SJSA1 (cell line): ENCODE measurements at places on chromosomes 2 and 18.

- no peak for DNase-seq
These were observed 458.7 kb upstream of the CNTNAP5 start for GRCh38 chr2:123566291-123566946.

GRCh38 chr2:27461118-27461517, 18.9 kb downstream of the KRTCAP3 start:
- DNase-seq: no peak

DNA sequence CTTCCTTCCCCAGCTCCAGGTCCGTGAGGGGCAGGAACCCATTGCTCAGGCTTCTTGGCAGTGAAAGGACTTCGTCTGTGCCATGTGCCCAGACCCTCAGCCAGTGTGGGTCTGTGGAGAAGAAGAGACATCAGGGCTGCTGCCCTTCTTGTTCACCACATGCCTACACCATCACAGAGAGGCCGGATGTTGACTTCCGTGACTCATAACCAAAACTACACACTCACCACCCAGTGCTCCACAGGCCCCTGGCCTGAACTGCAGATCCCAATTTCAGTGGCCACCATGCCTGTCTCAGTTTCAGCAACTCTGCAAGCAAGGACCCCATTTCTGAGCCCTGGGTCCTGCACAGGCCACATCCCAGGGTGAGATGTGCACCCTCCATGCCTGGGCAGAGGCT, 332.6 kb upstream of the SALL3 start:
- no peak for DNase-seq

GRCh38 chr2:219636144-219636915, 8.9 kb downstream of the SLC4A3 start:
- DNase-seq: peak; percentile 34

DNA sequence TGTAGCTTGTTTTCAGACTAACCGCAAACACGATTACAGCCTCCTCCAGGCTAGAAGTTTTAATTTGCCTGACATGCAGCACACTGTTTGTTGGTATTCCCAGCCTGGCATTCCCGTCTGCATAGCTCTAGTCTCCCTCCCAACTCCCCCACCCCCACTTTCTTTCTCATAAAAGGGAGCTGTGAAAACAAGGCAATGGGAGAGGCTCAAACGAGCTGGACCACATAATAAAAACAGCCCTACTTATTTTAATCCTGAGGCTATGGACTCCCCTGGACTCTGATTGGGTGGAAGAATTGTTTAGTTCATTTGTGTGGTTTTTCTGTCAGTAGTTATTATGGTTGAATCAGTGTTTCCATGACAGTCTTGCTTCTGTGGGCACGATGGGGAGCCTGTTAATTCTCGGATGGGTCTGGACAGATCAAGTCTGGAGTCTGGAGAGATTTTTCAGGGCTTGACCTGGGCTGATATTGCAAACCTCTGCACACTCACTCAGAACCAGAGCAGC, 1.2 kb downstream of the STON1 start:
- peak; percentile 94 for DNase-seq

GRCh38 chr2:130836501-130837174, at the start of gene ARHGEF4:
ARHGEF4 (plus strand) TSS chr2:130836914; CDS start chr2:130836954, 40 bp downstream.
- no peak for DNase-seq
